ENCODE measurements at places on chromosomes 7 and 10. TPM values are rescaled to one million over a fixed set of nuclear protein-coding genes. Genes with fewer than 3 reads are reported as not detected.

- peak; percentile 74 for DNase-seq
Observed at GRCh38 chr10:70561070-70561469, 41.5 kb downstream of the PRF1 start.

DNA sequence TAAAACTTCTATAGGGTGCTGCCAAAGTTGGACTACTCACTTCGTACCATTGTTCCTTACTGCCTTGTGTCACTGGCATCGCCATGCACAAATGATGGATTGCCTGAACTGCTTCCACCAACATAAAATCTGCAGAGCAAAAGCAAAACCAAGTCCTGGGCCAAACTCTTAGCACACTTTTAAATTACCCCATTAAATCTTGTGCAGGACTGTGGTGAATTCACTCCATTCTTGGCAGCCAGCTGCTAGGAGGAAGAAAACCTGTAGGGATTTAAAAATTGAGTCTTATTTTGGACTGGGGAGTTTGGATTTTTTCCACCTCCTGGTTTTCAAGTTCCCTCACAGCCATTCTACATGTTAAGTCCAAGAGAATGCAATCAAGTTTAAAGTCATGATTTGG, 646.9 kb downstream of the SORCS3 start:
- DNase-seq, result no peak

The PLEKHS1 gene
- not detected for total RNA-seq

- DNase-seq, result no peak
Observed at GRCh38 chr10:74634995-74635536, 191.3 kb upstream of the KAT6B start.

GRCh38 chr10:59830601-59831259, 75.6 kb downstream of the CCDC6 start:
- no peak for DNase-seq

DNA sequence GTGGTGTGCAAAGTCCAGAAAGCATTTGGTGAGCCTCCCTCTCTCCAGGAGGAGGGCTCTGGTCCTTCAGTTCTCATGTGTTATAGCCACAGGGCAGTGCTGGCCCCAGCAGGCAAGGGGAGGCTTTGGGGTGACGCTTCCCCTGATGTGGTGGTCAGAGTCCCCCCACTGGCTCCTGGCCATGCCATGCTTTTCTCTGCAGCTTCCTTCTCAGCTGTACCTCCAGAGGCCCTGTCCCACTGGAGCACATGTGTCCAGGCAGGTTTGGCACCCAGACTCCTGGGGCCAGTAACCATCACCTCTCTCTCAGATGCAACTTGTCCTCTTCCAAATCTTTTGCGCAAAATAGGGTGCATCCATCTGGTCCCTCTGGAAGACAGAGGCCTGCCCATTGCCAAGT, 233.0 kb upstream of the ZNF32 start:
- DNase-seq, result no peak

GRCh38 chr10:62106929-62107519, 161.6 kb downstream of the RTKN2 start:
- no peak for DNase-seq

The TMEM196 gene
- total RNA-seq, result 11.3 TPM

GRCh38 chr7:106485919-106486318, 175.0 kb downstream of the CCDC71L start:
- no peak for DNase-seq

DNA sequence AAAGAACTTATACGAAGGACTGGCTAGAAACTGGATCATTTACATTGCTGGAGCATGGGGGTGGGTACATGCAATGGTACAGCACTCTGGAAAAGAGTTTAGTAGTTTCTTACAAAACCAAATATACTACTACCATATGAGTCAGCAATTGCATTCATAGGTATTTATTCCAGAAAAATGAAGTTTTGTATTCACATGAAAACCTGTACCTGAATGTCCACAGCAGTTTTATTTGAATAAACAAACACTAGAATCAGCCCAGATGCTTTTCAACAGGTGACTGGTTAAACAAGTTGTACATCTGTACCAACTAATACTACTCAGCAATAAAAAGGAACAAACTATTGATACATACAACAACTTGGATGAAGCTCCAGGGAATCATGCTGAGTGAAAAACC, 3.4 kb downstream of the SCIN start:
- no peak for DNase-seq

- DNase-seq, result no peak
Observed at GRCh38 chr7:154853727-154854095, 149.2 kb downstream of the PAXIP1 start.

DNA sequence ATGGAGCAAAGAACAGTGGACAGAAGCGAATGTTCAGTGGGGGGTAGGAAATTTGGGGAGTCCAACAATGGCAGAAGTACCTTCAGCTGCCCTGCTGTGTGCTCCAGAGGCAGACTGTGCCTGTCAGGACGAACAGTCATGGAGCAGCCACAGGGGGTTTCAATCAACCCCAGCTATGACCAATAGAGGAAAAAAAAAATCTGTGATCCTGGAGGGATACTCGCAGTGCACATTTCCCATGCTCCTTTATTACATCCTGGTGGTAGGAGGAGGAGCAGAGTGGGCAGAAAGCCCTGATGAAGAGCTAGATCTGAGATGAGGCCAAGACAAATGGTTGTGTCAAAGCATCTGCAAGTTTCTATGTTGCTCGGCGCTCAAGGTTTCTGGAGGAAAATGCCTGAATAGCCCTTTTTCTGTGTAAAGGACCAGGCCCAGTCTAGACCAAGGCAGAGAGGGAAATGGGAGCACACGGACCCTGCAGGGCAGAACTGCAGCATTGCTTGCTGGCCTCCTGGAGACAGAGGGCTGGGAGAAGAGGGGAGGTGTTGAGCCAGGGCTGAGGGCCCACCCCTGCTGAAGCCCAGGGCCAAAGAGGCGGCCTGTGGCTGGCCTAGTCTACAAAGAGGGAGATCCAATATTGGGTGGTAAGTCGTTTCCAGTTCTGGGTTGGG, 201.5 kb downstream of the GRID1 start:
- no peak for DNase-seq

DNA sequence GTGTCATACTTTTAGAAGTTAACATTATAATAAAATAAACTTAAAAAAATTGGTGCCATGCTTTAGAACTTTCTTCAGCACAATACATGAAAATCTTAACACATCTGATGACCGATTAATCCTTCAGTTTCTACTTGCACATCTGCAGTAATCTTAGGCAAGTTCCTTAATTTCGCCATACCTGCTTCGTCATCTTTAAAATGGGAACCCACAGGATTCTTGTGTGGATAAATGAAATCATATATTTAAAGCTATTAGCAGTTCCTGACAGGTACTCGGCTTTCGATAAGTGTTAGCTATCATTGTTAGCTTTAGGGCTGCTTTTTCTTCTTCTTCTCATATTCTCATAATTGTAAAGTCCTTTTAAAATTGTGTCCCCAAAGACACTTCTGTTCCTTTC, 907 bp upstream of the VPS50 start:
- no peak for DNase-seq

DNA sequence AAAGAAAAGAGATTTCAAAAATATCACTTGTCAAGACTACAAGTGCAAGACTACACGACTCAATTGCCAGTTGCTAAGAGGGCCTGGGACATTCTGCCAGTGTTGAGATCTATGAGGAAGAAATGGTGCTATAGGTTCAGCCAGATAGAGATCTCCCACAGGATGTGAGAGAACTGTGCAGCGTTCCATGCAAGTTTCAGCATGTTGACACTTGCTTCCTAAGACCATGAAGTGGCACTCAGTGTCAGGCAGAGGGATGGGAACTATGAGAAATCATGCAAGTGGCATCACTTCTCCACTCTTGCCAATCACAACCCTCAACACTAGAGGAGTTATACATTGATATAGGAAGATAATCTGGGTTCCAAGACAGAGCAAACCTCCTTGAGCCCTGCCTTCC, 210.3 kb downstream of the CHRM2 start:
- no peak for DNase-seq

The EIF4EBP2 gene
- 60.6 TPM for total RNA-seq

GRCh38 chr10:88104223-88104622, 240.8 kb downstream of the PTEN start:
- DNase-seq, result no peak

The SSC4D gene
- 1.9 TPM for total RNA-seq

DNA sequence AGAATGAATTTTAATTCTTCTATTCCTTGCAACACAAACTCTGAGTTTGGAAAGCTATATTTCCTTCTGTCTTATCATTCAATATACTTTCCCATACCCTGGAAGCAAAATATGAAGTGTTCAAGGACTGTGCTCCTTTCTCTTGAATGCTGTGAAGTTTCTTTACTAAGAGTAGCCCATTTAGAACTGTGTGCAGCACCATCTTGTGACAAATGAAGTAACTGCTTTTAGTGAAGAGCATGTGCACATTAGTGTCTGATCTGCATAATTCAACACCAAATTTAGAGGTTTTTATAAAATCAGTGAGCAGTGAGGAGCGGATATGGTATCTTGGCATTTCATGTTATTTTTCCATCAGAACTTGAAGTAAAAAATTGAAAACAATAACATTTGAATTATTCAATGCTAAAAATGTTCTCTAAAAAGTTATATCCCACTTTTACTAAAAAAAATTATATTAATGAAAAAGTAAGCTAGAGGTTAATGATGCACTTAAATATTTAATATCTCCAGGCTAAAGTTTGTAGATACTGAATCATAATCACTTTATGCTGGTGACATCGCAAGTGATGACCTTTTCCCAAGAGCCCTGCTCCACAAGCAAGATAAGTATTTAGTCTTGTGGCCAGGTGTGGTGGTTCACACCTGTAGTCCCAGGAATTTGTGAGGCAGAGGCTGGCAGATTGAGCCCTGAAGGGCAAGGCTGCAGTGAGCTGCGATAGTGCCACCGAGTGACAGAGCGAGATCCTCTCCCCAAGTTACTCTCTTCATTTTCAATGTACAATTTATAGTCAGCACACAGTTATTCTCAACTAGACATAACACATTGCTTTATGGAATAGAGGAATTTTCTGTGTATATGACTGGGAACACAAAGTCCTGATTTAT, 108.8 kb upstream of the PCLO start:
- no peak for DNase-seq

DNA sequence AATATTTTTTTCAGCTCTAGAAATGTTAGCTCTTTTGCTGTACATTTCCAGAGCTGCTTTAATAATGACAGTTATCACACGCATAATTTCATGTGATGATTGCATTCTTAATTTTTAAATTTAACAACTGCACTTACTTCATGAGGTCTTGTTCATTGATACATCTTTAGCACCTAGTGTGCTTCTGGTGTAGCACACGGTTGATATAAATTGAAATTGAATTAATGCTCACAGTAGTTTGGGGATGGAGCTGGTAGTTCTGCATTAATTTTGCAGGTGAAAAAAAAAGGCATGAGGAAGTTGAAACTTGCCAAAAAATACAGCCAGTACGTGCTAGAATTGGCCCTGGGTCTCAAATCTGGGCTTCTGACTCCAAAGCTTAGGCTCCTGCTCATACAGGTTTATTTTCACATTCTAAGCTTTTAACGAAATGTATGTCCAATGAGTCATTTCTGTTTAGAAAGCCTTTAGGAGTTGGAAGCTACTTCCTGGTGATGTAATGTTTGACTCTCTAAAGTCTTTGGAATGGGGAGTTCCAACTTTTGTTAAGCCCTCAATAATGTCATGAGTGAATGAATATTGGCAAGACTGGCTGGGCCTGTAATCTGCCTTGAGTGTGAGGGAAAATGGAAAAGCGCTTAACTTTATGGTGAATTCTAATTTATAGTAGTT, 62.5 kb downstream of the DAGLB start:
- DNase-seq, result no peak

The EBLN1 gene
- not detected for total RNA-seq

- no peak for DNase-seq
Observed at GRCh38 chr7:77558284-77558967, 21.3 kb downstream of the PTPN12 start.

DNA sequence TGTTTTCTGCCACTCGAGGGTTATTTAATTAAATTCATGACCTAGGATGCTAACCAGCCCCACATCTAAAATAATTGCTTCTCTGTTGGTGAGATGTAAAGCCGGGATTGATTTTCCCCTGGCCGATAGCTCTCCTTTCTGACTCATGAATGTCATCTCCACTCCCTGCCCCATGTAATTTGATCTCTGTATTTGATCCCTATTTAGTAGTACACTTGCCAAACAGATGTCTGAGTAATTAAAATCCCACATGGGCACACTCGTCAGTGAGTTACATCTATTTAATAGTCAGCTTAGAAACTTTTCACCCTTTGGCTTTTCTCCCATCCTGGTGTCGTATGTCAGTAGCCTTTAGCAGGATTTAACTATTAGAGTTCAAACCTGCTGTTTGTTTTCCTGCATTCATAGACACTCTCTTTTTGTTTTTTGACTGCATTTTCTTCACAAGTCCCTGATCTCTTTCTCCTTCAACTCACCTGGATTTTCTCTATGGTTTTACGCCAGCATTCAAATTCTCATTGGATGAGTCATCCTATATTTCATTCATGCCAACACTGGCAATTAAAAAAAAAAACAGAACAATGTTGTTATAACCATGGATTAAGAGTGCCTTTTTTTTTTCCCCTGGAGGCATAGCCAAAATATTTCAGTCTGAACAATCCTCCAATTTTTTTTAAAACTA, 82.7 kb downstream of the SPAG6 start:
- no peak for DNase-seq

The GDF2 gene
- total RNA-seq, result not detected

GRCh38 chr10:93465806-93466675, 16.1 kb downstream of the MYOF start:
- DNase-seq, result no peak

GRCh38 chr10:83164156-83164555, 975.2 kb upstream of the GHITM start:
- no peak for DNase-seq

DNA sequence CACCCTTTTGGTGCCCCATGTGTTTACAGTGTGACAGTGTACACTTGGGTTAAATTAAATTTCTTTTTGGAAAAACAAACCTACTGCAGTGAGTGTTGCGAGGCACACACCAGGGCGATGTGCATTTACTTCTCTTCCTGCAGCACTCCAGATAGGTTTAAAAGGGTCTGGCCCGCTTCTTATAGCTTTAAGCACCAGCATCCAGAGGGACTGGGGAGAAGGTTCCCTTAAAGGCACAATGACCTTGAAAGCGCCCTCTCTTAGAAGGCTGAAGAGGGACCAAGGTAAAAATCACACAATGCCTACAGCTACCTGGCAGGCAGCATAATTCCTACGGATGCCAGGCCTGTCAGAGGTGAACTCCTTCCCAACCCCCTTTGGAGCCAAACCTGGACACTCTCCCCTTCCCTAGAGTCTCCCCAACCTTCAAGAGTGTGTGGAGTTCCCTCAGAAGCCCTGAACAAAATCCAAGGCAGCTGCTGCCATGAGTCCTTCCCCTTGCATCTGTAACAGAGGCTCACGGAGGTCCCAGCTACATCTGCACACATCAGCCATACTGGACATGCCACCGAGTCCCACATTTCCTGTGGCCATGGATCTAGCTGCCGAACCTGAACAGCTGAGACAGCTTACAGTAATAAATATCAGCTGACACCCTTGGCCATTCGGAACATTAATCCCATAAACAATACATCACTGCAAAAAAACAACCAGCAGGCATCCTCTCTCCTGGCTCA, 33.2 kb downstream of the TRIM8 start:
- DNase-seq, result no peak

The ATAD1 gene
- total RNA-seq, result 55.7 TPM

DNA sequence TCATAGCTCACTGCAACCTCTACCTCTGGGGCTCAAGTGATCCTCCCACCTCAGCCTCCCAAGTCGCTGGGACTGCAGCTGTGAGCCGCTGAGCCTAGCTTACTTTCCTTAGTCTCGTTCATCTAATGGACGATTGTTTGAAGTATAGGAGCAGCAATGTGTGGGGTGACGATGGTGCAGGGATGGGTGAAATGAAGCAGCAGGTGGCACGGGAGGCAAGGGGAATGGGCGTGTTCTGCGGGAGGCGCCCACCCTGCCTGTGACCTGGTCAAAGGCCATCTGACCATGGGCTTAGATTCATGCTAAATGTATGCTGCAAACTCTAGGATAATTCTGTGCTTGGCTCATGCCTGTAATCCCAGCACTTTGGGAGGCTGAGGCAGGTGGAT, 210.7 kb downstream of the MAD1L1 start:
- peak; percentile 29 for DNase-seq

Measured in dorsolateral prefrontal cortex (tissue), 122 donors.